Motor neuron (in vitro differentiated cells): ENCODE measurements at places on chromosomes 2 and 18. TPM values are rescaled to one million over a fixed set of nuclear protein-coding genes. Genes with fewer than 3 reads are reported as not detected.

GRCh38 chr18:56919190-56919589, 227.7 kb upstream of the BOD1L2 start:
- no peak for ATAC-seq

MIB1 gene
- 56.3 and 56.6 TPM in 2 replicates for total RNA-seq

DNA sequence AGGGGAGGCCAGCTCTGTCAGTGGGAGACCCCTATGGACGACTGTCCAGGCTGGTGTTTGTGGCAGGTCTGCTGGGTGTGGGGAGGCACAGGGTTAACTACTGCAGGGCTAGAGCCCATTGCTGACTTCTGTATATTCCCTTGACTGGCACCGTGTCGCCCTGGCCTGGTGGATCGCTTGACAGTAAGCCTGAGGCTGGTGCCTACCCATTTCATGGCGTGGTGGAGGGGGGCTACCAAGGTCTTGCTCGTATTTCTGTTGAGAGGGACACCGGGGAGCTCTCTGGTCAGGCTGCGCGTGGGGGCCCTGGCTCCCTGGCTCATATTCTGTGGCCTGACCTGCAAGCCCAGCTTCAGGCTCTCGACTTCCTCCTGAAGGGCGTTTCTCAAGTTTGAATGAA, 119.7 kb downstream of the ACOXL start:
- ATAC-seq, result no peak

DNA sequence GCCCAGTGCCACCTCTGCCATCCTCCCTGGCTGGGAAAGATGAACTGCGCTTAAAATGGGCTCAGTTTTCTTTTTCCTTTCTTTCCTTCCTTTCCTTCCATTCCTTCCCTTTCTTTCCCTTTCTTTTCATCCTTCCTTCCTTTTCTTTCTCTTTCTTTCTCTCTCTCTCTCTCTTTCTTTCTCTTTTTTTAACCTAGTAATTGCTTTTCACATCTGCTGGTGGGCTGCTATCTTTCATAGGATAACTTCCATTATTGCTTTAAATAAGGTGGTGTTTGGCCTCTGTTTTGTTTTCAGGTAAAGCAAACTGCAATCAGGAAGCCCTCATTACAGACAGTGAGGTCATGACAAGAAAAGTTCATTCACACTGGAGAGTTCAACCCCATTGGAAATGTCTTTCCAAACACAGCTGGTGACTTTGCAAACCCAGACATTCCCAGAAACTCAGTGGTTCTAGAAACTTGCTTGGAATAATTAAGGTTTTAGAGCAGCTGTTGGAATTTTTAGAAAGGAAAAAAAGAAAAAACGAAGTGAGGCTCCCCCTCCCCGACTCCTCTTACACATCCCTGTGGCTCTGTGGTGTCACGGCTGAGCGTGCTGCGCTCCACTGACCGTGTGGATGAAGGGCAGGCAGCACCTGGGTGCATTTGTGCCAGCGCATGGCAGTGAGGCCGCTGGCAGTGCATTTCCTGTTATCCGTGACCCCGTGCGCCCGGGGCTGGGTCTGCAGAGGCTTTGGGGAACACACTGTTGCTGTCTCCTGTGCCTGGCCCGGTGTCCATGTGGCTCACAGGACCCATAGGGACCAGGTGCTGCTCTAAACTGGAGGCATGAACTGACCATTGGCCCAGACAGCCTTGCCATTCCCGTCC, 76.9 kb downstream of the MBP start:
- no peak for ATAC-seq

DNA sequence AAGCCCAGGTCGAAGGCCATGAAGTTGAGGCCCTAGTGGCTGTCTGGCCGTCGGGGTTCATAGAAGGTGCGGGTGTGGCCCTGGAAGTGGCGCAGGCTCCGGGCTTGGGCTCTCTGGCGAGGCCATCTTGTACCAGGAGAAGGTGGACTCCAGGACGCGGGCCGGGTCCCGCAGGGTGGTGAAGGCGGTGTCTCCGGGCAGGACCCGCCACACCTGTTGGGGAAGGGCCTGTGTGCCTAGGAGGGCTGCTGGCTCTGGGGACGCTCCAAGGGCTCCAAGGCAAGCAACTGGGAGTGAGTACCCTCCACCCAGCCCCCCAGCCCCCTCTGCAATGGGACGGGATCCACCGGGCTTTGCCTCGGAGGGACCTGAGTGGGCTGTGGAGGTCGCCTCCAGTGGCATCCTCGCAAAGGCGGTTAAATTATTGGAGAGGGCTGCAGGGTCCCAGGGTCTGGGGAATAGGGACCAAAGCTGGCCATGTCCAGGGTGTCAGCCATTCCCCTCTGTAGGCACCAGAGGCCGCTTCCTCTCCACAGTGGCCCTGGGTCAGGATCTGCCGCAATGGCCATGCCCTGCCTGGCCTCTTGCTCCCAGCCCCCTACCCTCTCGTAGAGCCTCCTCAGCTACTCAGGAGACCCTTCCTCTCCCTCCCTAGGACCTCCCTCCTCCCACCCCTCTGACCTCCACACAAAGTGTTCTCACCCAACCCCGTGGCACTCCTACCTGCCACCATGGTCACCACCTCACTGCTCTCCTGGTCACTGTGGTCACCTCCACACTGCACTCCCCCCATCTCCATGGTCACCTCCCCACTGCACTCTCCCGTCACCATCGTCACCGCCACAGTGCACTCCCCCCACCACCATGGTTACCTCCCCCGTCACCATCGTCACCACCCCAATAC, 10.3 kb downstream of the AQP12A start:
- no peak for ATAC-seq

DNA sequence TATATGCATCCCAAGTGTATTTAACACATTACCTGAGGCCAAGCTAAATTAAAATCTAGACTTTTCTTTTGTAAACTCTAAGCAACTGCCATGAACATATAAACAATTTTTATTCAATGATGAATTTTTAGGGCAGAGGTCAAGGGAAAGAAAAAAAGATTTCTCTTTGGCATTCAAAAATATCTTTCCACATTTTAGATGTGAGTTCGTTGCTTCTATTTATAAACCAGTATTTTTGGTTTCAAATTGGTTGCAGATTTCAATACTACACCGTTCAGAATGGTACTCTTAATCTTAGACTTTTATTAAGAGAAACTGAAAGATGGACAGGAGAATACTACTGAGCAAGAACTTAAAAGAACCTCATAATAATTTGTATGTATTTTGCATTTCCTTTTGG, 293.6 kb upstream of the CCDC68 start:
- ATAC-seq, result no peak

- ATAC-seq, result no peak
These were observed 32.4 kb downstream of the WDR43 start for GRCh38 chr2:28926847-28927246.

- ATAC-seq, result no peak
These were observed 31.4 kb upstream of the KCNG2 start for GRCh38 chr18:79766308-79766707.

DNA sequence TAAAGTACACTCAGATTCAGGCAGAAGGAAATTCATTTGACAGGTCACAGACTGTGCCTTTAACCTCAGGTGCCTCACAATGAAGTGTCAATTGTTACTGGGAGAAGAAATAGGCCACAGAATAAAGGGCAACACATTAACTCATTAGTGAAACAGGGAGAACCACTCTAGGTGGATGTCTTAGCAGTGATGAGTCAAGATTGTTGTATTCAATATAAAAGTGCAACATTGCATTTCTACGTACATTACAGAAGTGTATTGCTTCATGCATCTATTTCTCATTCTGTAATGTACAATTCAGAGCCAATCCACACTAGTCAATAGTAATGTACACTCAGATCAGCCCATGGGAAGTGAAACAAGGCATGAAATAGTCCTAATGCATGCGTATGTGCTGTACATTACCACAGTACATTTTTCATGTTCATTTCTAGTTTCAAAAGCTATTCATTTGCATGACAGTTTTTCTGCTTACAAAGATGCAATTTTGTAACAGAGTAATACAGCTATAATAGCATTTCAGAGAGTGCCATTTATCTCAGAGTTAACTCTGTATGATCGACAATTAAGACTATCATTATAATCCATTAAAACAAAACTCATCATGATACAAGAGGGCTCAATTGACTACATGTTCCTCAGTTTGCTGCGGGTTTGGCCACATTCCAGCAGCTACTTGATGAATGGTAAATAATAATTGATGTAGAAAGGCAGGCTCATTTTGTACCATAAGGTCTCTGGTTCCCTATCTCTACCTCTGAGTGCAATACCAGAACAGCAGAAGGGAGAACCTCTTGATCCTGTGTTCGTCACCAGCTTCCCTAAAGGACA, 12.2 kb upstream of the ARL5A start:
- ATAC-seq, result no peak

- ATAC-seq, result no peak
These were observed 152.0 kb upstream of the SLC1A4 start for GRCh38 chr2:64837116-64837731.

METTL21A gene
- total RNA-seq, result 9.2 and 9.9 TPM in 2 replicates

DNA sequence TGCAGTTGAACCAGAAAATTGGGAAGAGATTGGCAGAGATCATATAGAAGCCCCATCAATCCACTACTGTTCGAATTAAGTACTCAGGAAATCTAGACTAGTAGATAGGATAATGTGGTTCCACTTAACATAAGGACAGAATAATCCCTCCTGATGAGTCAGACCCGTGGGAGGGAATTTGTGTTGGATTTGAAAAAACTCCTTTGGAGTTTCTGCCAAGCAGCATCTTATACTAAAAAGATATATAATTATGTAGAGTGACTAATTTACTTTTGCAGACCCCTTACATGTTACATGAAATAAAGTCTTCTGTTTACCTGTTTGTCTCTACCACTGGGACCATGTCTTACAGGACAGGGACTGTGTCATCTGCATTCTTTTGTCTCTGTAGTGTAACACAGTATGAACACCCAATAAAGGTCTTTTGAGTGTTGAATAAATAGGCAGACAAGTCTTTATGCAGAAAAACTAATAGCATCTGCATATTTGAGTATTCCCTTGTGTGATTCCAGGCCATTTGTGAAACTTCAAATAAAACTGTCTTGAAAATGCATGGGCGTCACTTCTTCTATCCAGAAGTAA, 122.6 kb upstream of the DNAJC10 start:
- peak; percentile 98 for ATAC-seq
